ENCODE measurements at places on chromosomes 6 and 20.

- DNase-seq: no peak
These were observed 252.8 kb downstream of the TMEM242 start for GRCh38 chr6:157070403-157071107.

DNA sequence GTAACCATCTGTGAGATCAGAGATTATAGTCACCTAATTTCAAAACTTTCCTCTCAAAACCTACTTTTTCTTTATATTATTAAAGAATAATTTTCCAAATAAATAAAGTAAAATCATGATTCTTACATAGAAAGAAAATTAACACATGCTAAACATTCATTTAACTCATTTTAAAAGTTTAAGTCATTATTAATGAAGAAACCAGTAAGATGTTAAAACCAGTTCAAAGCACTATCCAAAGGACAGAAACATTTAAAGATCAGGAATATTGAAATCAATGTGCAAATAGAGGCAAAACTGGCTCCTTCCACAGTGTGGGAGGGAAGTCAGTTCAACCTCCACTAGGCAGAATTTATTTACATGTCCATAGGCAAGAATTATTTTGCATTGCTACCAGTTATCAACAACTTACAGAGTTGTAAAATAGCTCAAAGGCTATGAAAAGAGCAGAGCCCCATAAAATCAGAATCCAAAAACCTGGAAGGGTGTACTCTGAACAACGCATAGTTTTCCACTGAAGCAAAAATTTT lies 146.9 kb downstream of the KHDC1L start:
- DNase-seq: no peak

- no peak for DNase-seq
These were observed 283.9 kb downstream of the FOXC1 start for GRCh38 chr6:1893470-1894130.

- no peak for DNase-seq
These were observed 48.6 kb downstream of the TOMM6 start for GRCh38 chr6:41836022-41836659.

GRCh38 chr20:19885939-19886660 lies 128.0 kb downstream of the RIN2 start:
- DNase-seq: no peak

DNA sequence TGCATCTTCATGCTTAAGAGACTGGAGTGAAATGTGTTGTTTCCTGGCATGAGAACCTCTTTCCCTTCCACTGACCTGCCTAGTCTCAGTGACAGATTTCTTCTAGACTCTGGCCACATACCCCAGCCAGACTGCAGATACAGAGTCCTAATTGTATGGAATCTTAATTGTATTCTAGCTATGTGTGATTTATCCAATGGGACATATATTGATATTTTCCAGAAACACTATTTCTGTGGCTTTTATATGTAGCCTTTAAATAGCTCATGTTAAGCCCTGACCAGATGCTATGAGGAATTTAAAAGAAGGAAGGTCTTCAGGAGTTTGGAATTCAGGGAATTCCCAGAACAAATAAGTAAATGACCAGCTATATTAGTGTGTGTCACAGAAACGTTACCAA lies 99.0 kb downstream of the FIG4 start:
- no peak for DNase-seq

GRCh38 chr20:62182469-62183425 lies at the start of gene MTG2:
MTG2 (plus strand) TSS chr20:62183028; CDS start chr20:62193421, 10,393 bp downstream.
- peak; percentile 82 for DNase-seq

GRCh38 chr6:49509342-49509741 lies 9.6 kb downstream of the GLYATL3 start:
- no peak for DNase-seq

- no peak for DNase-seq
These were observed at the start of gene MLIP for GRCh38 chr6:54111341-54112045. MLIP (plus strand) TSS chr6:54111443; CDS start chr6:54111480, 37 bp downstream.

- DNase-seq: no peak
These were observed 133.7 kb upstream of the STMND1 start for GRCh38 chr6:16968101-16968500.

GRCh38 chr20:63086421-63087235 lies 79.9 kb upstream of the BHLHE23 start:
- DNase-seq: no peak

GRCh38 chr6:2982426-2983117 lies 11.2 kb upstream of the SERPINB6 start:
- DNase-seq: no peak

DNA sequence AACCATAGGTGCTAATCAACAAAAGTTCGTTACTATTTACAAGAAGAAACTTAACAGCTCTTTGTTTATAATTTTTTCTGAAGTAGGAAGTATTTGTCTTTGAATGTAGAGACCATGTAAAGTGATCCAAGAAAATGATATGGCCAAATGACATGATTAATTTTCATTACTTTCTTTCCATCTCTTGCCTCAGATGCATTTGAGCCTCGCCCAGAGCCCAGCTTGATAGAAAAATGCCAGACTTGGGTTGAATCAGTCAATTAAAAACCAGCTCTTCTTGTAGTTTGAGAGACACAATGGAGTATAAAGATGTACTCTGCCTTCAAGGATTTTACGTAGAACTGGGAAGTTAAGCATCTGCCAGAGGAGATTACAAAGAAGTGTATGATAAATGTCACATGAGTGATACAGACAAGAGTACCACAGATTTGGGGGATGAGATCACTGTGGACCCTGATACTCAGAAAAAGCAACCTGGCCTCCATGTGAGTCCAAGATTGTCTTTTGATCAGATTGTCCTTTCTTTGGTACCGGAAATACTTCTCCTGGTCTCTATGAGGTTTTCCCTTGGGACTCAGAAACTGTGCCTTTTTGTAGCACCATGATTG lies 92.5 kb upstream of the SUPT3H start:
- no peak for DNase-seq

Measured in activated naive CD4-positive, alpha-beta T cell (primary cell).